Mesenteric fat pad (tissue), 1 donor: ENCODE measurements at places on chromosomes 16 and 17. TPM values are rescaled to one million over a fixed set of nuclear protein-coding genes. Genes with fewer than 3 reads are reported as not detected.

Gene FOXN1
- total RNA-seq = not detected

Gene ABCA10
- total RNA-seq = 17.8 TPM

DNA sequence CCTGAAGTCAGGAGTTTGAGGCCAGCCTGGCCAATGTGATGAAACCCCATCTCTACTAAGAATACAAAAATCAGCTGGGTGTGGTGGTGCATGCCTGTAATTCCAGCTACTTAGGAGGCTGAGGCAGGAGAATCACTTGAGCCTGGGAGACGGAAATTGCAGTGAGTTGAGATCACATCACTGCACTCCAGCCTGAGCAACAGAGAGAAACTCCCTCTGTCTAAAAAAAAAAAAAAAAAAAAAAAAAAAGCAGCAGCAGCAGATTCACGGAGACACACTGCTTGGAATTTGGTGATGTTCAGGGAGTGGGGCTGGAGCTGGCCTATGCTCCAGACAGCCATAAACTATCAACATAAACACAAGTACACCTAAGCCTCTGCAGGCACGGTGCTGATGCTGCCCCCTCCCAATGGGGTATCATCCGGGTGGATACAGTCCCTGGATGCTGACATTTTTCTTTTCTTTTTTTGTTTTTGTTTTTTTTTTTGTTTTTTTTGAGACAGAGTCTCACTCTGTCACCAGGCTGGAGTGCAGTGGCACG lies 39.6 kb upstream of the RHOT1 start:
- no peak for DNase-seq

DNA sequence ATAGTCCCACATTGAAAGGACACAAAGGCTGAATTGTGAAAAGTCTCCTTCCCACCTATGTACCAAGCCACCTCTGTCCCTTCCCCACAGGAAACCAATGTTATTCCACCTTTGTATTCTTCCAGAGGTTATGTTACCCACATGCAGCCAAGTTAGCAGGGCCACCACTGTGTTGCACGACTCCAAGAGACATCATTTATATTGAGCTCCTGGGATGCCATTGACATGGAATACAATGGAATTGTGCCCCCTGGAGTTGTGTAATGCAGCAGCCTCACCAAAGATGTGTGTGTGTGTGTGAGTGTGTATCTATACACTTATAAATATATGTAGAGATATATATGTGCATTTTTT lies 21.6 kb upstream of the MSI2 start:
- DNase-seq = no peak

DNA sequence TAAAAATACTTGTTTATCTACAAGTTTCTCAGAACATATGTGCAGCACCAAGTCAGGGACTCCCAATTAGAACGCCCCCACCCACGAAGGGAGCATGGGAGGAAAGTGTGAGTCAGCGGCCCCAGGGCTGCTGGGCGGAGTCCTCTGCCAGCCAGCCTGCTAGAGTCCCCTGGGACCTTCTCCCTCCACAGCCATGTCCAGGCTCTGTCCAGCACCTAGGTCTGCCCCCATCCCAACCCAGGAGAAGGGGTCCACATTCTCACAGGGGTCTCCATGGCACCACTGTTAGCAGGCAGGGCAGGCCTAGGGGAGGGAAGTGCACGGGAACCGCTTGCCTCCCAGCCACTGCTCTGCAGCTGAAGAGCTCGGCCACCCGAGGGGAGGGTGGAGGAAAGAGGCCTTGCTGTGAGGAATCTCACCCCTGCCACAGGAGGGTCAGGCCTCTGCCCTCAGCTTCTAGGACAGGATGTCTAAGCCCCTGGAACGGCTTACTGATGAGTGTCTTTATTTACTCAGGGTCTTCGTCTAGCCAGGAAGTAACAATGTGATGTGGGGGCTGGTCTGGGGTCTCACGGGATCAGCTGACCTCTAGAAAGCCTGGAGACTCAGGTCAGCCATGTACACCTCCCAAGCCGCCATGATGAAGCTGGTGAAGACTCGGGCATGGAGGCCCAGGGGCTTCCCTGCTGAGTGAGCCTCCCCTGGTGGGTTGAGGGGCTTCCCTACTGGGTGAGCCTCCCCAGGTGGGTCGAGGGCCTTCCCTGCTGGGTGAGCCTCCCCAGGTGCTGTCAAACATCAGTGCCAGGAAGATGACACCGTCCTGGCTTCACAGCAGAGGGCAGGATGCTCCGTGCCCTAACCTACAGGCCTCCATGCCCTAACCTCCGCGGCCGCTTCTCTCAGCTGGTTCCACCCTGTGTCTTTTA lies 190.3 kb downstream of the RBFOX3 start:
- DNase-seq = no peak
